ENCODE measurements at places on chromosomes 13 and 19.

DNA sequence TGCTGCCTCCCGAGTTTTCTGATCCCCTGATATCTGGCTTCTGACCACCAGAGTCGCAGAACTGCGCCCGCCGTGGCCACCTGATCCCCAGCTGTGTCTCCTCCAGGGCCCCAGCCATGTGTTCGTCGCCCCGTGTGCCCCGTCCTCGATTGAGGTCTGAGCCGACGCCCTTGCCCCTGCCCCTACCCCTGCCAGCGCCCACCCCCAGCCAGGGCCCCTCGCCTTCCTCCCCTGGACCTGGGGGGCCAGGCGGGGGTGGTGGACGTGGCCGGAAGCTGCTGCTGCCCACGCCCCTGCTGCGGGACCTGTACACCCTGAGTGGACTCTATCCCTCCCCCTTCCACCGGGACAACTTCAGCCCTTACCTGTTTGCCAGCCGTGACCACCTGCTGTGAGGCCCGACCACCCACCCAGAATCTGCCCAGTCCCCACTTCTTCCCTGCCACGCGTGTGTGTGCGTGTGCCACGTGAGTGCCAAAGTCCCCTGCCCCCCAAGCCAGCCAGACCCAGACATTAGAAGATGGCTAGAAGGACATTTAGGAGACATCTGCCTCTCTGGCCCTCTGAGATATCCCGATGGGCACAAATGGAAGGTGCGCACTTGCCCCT, 9.2 kb downstream of the PLPPR2 start:
- no peak for DNase-seq

GRCh38 chr19:58203814-58204475, 21.1 kb downstream of the ZNF274 start:
- no peak for DNase-seq

DNA sequence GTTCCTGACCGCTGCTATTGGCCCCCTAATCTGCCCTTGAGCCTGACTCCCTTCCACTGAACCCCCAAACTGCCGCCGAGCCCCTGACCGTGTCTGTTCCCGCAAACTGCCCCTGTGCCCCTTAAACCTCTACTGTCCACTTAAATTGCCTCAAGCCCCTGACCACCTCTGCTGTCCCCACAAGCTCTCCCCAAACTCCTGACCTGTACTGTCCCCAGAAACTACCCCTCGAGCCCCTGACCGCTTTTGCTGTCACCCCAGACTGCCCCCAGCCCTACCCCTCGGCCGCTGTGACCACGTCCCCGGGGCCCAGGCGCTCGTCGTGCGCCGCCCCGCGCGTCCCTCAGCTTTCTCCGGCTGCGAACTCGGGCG, 382 bp downstream of the ZNF77 start:
- DNase-seq: no peak

DNA sequence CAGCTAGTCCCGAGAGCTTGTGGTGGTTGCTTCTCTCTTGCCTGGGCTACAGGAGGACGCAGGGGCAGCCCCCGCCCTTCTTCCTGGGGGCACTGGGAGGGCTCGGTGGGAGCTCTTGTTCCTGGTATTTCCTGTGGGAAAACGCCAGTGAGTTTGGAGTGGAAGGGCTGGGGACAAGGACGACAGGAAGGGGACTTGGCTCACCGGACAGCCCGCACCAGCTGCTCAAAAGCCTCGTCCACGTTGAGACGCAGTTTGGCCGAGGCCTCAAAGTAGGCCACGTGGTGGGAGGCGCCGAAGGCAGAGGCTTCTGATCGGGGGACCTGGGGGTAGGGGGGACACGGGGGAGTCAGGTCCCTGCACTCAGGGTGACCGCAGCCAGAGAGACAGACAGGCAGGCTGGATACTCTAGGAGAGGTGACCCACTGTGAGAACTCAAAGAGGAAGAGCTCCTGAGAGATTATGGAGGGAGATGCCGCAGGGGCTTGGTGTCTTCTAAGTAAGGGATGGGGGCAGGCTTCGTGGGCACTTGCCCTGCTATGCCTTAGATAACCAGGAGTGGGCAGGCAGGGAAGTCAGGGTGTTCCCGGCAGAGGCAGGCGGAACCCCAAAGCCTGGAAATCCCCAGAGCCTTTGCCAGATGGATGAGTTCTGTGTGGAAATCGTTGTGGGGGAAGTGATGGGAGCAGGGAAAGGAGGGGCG, 4.3 kb downstream of the RRAS start:
- no peak for DNase-seq

DNA sequence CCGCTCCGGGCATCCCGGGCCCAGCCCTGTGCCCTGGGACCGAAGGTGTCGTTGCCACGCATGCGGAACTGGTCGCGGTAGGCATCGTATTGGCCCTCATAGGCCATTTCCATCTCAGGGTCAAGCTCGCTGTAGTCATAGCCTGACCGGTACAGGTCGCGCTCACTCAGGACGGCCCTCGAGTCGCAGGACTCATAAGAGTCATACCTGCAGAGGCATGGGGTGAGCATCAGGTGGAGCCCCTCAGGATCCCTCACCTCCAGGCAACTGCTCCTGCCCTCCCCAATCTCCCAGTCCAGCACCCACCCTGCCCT, 17.4 kb downstream of the AKAP8L start:
- DNase-seq: no peak

- DNase-seq: no peak
These were observed 32.4 kb downstream of the RASA3 start for GRCh38 chr13:114099918-114100445.

- DNase-seq: no peak
These were observed 86.7 kb downstream of the COL4A2 start for GRCh38 chr13:110393761-110394160.

DNA sequence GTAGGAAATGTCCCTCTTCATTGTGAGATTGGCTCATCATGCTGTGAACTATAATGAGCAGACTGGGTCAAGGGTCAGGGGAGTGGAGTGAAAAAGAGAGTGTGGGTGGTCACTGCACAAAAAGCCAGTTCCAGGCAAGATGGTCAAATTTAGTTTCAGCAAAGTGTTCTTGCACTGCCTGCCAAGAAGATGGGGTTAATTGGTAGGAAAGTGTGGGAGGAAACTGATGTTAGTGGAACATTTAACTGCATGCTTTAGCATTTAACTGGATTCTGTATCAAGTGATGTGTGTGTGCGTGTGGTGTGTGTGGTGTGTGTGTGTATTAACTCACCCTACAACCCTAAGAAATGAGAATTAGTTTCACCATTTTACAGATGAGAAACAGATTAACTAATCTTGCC, 131.6 kb downstream of the COG6 start:
- DNase-seq: peak; percentile 36

DNA sequence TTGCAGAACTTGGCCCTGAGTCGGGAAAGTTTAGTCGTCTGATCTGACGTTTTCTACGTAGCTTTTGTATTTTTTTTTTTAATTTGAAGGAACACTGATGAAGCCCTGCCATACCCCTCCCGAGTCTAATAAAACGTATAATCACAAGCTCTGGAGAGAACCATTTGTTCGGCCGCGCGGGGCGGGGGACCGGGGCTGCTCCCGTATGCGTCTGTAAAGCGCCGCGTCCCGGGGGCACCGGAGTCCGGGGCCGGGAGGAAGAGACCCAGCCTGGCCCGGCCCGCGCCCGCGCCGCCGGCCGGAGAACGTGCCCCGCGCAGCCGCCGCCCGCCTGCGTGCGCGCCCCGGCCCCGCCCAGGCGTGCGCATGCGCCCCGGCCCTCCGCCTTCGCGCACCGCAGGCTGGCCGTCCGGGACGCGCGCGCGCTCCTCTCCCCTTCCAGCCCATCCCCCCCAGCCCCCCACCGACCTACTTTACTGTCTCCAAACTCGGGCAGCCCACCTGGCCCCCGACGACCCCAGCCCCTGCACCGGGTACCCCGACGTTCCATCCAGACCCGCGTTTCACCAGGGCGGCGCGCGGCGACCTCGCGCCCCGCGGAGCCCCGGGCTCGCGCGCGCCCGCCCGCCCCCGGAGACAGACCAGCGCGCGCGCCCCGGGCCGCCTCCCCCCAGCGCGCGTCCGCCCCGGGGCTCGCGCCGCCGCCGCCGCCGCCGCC, 785 bp upstream of the USF2 start:
- peak; percentile 25 for DNase-seq

DNA sequence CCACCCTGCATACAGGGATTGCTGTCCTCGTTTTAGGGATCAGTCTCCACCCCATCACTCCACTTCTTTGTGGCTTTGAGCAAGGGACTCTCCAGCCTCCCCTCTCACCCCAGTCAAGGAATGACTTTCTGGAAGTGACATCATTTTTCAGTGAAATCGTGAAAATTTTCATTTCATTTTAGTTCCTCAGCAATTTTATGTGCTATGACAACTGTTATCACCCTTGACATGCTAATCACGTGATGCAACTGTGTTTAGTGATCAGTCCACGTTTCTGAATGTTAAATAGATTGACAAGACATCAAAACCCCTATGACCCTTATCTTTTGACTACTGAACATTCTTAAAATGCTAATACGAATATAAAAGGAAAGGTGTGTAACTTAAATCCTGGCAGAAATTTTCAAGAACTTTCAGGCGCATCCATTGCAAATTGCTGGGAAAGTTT, 8.0 kb downstream of the C19orf81 start:
- no peak for DNase-seq

- DNase-seq: no peak
These were observed 919.9 kb upstream of the MIR17HG start for GRCh38 chr13:90427322-90428272.

GRCh38 chr19:28044477-28044876, 1168.5 kb downstream of the UQCRFS1 start:
- no peak for DNase-seq

GRCh38 chr19:35585848-35586247, at the start of gene PMIS2:
Gene PMIS2, plus strand, starts transcription at chr19:35586173. Its CDS starts 87 bp downstream, at chr19:35586260.
- DNase-seq: no peak

DNA sequence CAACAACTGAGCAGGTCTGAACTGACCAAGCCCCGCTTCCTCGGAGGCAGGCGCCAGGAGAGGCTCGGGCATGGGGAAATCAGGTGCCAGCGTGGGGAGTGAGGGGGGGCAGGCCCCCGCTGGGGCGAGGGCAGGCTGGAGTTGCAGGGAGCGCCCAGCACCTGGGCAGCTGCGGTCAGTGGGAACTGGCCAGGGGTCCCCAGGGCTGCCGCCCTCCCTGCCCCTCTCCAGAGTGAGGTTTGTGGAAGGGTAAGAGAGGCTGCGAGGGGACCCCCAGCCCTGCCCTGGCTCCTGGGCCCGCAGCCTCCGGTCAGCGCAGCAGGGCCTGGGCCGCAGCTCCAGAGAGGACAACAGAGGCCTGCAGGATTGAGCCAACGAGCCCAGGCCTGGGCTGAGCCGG, 32.5 kb downstream of the PIP5K1C start:
- DNase-seq: no peak

- no peak for DNase-seq
These were observed 39.4 kb downstream of the ADPRHL1 start for GRCh38 chr13:113413898-113414282.

GRCh38 chr19:7973883-7974282, 30.4 kb upstream of the TIMM44 start:
- no peak for DNase-seq

DNA sequence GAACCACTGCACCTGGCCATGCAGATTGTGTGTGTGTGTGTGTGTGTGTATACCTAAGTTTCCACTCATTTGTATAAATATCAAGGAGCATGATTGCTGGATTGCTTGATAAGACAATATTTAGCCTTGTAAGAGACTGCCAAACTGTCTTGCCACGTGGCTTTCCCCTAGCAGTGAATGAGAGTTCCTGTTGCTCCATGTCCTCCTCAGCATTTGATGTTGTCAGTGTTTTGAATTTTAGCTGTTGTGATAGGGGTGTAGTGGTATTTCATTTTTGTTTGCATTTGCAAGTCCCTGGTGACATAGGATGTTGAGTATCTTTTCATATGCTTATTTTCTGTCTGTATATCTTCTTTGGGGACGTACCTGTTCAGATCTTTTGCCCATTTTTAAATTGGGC, 99.0 kb upstream of the ZNF536 start:
- DNase-seq: no peak

DNA sequence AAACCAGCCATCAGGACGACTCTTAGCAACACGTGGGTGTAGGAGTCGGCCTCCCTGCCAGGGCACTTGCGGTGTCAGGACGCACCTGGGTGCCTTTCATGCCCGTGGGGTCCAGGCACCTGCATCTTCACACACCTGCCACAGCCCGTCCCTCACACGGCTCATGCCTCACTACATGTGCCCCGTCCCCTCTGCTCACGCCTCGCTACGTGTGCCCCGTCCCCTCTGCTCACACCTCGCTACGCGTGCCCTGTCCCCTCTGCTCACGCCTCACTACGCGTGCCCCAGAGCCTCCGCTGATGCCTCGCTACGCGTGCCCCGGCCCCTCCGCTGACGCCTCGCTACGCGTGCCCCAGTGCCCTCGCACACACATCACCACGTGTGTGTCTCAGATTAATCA, 58.0 kb upstream of the F7 start:
- no peak for DNase-seq

GRCh38 chr19:35204799-35205732, 23.5 kb downstream of the FAM187B start:
- DNase-seq: no peak

DNA sequence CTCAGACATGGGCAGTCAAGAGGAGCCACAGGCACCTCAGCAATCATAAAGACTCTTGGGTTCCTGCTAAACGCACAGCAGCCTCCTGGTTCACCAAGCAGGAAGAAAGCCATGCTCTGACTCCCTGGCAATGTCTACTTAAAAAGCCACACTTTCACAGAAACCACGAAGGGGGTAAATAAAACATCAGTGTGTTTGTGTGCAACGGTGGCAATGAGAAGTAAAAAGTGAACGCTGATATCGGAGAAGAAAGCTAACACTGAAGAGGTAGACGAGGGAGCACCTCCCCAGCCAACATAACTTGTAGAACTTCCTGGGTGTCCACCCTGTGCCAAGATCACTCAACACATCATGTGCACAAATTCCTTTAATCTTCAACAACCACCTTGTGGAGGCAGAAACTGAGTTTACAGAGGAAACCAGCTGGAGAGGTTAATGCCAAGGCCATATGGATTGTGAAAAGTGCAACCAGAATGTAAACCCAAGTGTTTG, 30.2 kb downstream of the HSPH1 start:
- no peak for DNase-seq

DNA sequence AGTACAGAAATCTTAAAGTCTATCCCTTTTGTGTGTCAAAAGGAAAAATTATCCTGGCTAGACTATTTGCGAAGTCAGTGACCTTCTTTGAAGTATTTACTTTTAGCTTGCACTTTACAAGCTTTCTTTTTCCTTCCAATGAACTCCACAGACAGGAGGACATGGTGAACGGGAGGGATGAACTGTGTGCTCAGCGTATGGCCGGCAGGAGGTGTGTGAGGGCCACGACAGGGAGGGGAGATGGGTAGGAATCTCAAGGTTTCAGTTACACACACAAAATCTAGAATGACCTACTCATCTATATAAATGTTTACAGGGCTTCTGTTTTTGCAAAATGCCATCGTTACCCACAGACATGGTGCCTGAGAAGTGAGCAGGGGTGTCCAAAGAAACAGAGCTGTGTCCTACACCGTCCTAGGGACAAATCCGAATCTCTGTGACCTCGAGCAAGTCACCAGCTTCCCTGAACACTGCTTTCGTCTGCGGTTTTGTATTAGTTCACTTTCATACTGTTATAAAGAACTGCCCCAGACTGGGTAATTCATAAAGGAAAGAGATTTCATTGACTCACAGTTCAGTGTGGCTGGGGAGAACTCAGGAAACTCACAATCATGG, 537.2 kb downstream of the LIG4 start:
- DNase-seq: no peak
